Renal cortex interstitium (tissue), 15 donors: ENCODE measurements at places on chromosomes 3 and 15. TPM values are rescaled to one million over a fixed set of nuclear protein-coding genes. Genes with fewer than 3 reads are reported as not detected.

DNA sequence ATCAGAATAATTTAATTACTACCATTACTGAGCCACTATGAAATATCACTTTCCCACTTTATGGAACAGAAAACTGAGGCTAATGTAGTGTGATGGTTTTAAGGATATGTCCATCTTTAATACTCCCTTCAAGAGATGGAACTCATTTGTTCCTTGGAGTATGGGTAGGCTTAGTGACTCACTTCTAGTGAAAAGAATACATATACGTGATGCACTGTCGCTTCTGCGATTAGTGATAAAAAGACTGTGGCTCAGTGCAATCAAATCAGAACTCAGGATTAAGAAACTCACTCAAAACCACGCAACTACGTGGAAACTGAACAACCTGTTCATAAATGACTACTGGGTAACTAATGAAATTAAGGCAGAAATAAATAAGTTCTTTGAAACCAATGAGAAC lies 216.6 kb downstream of the SUCLG2 start:
- no peak for DNase-seq

GRCh38 chr15:91271565-91272153 lies 171.6 kb downstream of the SV2B start:
- DNase-seq = peak; percentile 70

- DNase-seq = no peak
These were observed 622.2 kb downstream of the EDEM1 start for GRCh38 chr3:5809586-5810246.

GRCh38 chr3:17070161-17070959 lies 185.6 kb downstream of the PLCL2 start:
- DNase-seq = no peak

DNA sequence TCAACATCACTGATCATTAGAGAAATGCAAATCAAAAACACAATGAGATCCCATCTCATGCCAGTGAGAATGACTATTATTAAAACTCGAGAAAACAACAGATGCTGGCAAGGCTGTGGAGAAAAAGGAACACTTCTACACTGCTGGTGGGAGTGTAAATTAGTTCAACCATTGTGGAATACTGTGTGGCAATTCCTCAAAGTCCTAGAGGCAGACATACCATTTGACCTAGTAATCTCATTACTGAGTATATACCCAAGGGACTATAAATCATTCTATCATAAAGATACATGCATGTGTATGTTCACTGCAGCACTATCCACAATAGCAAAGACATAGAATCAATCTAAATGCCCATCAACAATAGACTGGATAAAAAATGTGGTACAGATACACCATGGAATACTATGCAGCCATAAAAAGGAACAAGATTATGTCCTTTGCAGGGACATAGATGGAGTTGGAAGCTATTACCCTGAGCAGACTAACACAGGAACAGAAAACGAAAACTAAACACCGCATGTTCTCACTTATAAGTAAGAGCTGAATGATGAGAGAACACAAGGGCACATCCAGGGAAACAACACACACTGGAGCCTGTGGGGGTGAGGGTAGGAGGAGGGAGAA lies 15.2 kb upstream of the AVEN start:
- no peak for DNase-seq

TLR9 gene
- 0.09 TPM for polyA plus RNA-seq

DNA sequence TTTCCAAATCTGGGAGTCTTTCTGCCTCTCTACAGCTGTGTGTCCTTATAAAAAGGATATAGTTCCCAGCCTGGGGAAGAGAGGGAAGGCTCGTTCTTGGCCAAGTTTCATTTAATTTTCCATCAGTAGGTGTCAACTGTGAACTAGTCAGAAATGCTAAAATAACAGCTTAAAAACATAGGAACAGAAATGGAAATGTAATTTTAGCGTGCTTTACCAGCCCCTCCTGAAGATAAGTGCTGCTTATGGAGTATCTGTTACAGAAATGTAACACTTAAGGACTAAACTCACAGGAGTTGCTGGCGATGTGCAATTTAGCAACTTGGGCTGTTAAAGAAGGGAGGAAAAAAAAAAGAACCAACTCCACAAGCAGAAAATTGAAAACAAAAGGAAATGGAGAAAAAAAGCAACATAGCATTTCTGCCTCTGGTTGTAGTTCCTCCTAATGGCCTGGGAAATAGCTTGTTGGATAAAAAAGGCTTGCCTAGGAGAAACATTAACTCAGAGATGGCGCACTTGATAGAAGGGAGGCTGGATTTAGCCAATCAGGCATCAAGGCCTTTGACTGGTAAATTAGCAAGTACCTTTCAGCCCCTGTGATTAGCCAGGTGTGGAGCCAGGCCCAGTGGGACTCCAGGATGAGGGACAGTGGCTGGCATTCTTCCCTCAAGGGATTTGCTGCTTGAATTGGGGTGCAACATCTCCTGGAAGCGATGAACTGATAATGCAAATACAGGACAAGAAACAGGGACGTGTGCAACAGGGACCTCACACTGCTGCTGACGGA lies 84.3 kb downstream of the RPLP1 start:
- DNase-seq = peak; percentile 73

DNA sequence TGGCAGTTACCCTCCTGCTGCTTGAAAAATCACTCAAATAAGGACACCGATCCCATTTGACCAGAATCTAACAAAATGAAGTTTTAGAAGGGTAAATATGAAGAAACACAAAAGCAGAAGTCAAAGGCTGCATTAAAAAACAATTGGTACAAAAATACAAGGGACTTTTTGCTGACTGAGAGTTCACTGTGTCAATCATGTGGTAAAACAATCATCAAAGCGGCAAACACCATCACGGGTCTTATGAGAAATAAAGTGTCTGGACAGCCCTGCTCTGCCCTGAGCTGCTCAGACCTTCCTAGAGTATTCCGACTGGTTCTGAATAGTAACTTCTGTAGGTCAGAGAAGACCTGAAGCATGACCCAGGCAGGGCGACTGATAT lies 137.2 kb upstream of the RAD18 start:
- no peak for DNase-seq

DNA sequence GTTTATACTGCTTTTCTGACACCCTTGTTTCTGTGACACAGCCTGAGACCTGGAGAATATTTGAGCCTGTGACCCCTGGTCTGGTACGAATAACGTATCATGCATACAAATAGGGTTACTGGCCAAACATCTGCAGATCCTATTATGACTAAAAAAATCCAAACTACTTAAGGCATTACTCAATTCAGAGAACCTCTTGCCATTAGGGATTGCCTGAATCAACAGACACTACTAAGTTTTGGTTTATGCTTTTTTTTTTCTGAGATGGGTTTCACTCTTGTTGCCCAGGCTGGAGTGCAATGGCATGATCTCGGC lies 35.4 kb downstream of the OSBPL10 start:
- DNase-seq = no peak

ASB14 gene
- 0.68 TPM for polyA plus RNA-seq

- DNase-seq = no peak
These were observed 10.6 kb downstream of the UBR1 start for GRCh38 chr15:43095243-43095642.

ICE2 gene
- polyA plus RNA-seq = 88.2 TPM

DNA sequence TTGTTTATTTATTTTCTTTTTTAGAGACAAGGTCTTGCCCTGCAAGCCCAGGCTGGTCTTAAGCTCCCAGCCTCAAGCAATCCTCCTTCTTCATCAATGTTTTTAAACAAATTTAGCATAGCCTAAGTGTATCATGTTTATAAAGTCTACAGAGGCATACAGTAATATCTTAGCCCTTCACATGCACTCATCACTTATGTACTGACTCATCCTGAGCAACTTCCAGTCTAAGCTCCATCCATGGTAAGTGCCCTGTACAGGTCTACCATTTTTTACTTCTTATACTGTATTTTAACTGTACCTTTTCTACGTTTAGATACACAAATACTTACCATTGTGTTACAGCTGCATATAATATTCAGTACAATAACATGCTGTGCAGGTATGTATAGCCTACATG lies 860.0 kb downstream of the FHIT start:
- no peak for DNase-seq

- DNase-seq = no peak
These were observed 737 bp upstream of the EPHB1 start for GRCh38 chr3:134794323-134794722.

DNA sequence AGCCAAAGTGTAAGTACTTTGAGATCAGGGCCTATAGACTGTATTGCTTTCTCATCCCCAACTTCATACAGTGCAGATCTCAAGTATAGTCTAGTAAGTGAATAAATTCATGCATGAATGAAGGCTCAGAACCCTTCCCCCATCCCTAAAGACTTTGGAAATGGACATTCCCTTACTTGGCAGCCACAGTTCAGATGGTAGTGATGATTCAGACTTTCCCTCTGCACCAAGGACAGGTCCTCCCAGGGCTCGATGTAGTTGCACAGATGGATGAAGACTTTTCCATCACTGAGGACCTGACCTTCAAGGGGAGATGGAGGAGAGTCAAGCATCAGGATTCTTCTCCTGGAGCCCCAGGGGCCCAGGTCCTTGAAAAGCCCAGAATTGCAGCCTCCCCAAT lies 4.6 kb downstream of the TIMP4 start:
- no peak for DNase-seq

- no peak for DNase-seq
These were observed 89.0 kb downstream of the MRPL46 start for GRCh38 chr15:88378188-88378637.

AGTR1 gene
- 17.1 TPM for polyA plus RNA-seq

DNA sequence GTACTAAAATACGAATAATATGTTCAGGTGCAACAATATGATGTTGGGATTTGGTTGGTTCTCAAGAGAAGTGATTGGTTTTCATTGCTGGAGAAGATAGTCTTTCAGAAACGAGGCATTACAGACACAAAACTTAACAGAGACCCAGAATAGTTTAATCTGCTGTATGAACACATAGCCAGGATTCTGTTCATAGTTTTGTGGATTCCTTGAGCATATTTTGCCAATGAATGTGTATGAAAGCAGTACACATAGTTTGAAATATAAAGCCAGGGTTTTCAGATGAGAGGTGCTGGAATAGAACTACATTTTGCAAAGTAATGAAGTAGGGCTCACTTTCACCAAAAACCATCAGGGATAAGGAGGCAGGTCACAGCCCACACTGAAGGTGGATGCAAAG lies 5.7 kb upstream of the MCTP2 start:
- DNase-seq = no peak

A4GNT gene
- 1.00 TPM for polyA plus RNA-seq

GOLGA8J gene
- 0.32 TPM for polyA plus RNA-seq

DNA sequence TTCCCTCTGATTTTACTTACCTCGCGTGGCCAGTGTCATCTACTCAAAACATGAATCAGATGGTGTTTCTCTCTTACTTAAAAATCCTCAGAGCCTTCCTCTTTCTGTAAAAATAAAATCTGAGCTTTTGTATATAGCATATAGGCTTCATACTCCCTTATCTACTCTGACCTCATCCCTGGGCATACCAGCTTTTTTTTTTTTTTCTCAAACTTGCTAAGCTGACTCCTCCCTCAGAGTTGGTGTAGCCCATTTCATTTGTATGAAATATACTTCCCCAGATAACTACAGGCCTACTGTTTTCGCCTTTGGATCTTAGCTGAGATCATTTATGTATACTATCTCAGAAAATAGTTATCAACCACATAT lies 648.9 kb upstream of the ALCAM start:
- no peak for DNase-seq

DNA sequence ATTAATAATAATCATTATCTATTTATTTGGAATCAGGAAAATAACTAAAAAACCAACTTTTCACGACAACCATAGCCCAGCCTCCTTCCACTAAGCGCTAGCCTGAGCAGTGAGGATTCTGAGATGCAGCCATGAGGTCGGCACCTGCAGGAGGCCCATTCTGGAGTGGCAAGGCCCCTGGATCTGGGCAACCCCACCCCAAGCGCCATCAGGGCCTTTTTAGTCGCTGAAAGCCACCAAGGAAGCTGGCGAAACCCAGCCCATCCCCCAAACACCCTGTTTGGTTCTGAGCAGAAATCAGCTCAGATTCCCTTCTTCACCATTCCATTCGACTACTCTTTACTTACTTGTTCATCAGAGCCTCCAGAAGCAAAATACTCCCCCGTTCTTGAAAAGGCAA lies 29.5 kb downstream of the POC1A start:
- no peak for DNase-seq

OXTR gene
- 1.5 TPM for polyA plus RNA-seq

MKRN3 gene
- polyA plus RNA-seq = 1.6 TPM

DNA sequence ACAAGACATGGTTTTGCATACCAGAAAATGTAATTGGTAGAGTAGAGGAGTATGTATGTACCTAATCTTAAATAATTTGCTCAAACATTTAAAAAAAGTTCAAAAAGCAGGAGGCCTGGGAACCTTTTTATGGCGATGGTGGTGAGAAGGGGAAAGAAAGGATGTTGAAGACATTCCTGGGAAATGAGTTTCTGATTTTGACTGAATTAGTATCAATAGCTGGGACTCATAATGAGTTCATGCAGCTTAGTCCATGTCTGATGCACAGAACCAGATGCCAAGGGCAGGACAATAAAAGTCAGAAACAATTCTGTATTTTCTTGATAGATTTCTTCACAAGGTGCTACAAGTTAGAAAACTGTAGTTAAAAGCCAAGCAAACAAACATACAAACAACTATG lies 395.3 kb downstream of the GAP43 start:
- DNase-seq = no peak

DNA sequence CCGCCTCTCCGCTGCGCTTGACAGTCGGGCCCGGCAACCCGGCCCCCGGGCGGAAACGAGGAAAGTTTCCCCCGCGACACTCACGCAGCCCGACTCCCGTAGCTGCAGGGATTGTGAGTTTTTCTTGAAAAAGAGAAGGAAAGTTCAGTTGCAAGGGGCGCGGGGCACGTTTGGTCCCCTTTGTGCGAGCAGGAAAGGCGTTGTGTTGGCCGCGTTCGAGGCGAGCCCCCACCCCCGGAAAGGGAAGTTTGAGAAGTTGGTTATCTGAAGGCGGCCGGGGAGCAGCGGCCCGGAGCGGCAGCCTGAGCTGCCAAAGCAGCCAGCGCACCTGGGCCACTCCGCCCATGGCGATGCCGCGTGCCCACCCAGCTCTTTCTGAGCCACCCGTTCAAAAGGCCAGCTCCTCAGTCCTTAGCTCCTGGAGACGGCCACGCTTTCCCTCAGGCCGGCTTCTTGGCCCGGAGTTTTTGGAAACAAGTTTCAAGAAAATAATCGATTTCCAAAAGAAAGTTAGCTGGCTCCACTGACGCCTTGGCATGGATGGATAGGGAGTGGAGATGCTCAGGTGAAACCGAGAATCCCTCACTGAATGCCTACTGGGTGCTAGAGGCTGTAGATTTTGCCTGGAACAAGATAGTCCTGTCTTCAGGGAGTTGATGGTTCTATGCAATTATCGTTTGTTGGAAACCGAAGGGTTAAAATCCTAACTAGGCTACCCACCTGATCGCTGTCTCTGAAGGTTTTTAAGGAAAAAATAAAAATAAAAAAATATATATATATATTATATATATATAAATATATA lies 832 bp downstream of the TGFBR2 start:
- DNase-seq = peak; percentile 44

- DNase-seq = no peak
These were observed 51.5 kb downstream of the EOMES start for GRCh38 chr3:27670619-27671018.

GRCh38 chr15:85793641-85794597 lies 806 bp downstream of the KLHL25 start:
- no peak for DNase-seq

DAZL gene
- polyA plus RNA-seq = not detected
